GM10248 (cell line): ENCODE measurements at places on chromosomes 5 and 9.

- DNase-seq = no peak
Observed at GRCh38 chr9:105154723-105155191, 89.7 kb upstream of the SLC44A1 start.

DNA sequence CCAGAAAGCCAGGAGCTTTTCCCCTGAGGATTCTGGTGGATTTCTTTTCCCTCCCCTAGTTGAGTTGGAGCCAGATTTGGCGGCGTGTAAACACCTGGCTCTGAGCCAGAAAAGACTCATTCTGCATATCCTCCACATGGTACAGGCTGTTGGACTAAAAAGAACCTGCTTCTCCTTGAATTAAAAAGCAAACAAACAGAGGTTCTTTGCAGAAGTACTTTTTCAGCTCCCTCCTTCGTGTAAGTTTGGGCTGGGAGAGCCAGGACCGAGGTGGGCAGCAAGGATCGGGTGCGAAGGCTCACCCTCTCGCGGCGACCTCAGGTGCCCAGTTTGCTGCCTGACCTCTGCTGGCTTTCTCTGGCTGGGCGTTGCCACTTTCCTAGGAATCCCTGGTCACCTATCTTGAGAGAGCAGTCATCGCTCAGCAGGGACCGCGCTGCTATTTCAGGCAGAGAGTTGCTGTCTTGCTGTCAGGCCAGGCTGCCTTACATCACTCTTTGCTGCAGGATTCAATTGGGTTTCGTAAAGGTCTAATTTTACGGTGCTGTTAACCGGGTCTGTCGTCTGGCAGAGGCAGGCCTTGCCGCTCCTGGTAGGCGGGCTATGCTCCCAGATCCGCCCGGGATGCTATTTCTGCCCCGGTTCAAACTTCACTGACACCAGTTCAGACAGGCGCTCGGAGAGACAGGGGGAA, 3.2 kb downstream of the PAPPA start:
- DNase-seq = no peak

- DNase-seq = no peak
Observed at GRCh38 chr9:96115836-96116235, 186.1 kb downstream of the HSD17B3 start.

DNA sequence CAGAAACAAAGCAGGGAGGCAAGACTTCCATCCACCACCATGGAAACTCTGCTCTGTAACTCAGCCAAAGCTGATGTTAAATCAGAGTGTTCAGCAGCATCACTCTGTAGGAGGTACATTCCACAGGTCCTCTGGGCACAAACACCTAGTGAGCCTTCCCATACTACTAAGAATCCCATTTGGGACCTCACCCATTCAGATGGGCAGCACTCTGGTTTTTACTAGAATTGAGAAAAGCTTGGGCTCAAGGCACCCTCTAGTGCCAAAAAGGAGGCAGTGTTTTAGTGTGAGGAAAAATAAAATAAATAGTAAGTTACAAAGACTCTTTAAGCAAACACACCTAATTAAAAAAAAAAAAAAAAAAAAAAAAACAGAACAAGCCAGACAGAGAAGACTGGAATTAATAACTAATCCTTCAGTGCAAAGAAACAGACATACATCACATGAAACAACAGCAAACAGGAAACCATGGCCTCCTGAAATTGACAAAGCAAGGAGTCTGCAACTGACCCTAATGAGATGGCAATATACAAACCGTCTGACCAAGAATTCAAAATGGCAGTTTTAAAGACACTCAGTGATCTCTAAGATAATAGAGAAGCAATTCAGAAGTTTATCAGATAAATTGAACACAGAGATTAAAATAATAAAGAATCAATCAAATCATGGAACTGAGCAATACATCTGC, 159.5 kb downstream of the GNA14 start:
- no peak for DNase-seq

DNA sequence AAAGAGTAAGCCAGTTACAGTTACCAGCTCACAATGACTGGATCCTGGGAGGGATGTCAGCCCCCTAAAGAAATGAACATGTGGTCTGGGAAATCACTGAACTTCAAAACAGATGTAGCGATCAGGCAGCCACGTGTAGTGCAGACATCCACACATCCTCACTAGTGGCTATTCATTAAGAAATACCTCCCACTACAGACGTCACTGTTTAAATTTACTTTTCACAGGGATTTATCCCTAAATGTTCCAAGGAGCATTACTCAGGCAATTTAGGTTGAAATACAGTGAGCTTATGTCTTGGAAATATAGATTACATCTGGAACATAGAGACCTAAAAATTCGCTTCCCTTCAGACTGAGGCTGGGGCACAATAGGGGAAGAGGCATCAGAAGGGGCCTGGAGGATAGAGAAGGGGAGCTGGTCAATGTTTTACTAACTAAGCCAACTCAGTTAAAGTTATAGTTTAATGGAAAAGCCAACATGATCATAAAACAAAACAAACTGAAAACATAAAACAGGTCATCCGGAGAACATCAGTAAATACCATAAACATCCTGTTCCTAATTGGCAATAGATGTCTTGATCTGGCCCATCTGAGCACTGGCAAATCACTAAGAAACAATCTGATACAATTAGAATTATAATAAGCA, 92.3 kb downstream of the FANCC start:
- DNase-seq = no peak

DNA sequence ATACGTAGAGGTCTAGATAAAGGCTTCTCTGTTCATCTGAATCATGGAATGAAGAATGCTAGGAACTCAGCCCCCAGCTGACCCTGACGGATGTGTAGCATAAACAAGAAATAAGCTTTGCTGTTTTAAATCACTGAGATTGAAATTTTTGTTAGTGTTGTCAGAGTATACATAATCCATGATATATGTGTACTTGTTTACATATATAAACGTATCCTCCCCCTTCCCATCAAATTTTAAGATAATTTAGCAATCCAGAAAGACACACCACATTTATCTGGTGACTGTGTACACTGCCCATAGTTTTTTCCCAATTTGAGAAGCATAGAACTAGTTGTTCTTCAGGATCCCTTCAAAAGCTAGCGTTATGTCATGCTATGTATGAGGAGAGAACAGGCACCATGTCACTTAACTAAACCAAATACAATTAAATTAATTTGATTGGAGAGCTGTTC, 80.8 kb upstream of the OSMR start:
- no peak for DNase-seq

DNA sequence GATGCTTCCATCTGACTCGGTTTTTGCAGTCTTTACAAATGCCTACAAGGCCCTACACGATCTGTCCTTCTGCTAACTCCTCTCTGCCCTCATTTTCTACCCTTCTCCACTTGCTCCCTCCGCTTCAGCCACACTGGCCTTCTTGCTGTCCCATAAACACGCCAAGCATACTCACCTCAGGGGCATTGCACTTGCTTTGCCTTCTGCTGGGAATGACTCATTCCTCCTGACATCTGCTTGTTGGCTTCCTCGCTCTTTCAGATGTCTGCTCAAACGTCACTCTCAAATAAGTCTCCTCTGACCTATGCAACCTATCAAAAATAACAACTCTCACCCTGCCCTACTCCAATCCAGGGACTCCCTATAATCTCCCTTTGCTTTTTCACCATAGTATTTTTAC, 28.2 kb downstream of the CDC25C start:
- no peak for DNase-seq

GRCh38 chr9:16828340-16829281, 41.9 kb downstream of the BNC2 start:
- DNase-seq = no peak

- no peak for DNase-seq
Observed at GRCh38 chr5:133269691-133270090, 217.9 kb downstream of the HSPA4 start.

GRCh38 chr5:131142970-131143617, 22.0 kb downstream of the HINT1 start:
- no peak for DNase-seq

- no peak for DNase-seq
Observed at GRCh38 chr5:123012321-123012720, 24.2 kb downstream of the PPIC start.

- no peak for DNase-seq
Observed at GRCh38 chr9:125968714-125969374, 221.7 kb downstream of the PBX3 start.

DNA sequence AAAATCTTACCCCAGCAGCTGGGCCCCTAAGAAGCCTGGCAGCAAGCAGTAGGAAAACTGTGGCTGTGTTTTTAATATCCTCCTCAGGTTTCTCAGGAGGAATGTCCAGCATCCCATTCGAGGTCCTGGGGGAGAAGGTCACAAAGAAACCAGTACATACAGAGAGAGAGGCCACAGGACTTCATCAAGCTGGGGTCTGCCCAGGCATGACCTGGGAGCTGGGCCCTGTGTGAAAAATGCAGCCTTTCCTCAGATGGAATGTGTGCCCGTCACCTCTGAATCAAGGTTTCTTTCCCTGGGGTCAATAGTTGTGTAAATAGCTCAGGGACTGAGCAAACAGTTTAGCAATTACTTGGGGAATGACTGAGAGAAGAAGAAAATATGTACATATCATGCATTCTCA, 33.9 kb upstream of the RAD23B start:
- no peak for DNase-seq

GRCh38 chr5:19771174-19771835, 216.7 kb downstream of the CDH18 start:
- DNase-seq = no peak

DNA sequence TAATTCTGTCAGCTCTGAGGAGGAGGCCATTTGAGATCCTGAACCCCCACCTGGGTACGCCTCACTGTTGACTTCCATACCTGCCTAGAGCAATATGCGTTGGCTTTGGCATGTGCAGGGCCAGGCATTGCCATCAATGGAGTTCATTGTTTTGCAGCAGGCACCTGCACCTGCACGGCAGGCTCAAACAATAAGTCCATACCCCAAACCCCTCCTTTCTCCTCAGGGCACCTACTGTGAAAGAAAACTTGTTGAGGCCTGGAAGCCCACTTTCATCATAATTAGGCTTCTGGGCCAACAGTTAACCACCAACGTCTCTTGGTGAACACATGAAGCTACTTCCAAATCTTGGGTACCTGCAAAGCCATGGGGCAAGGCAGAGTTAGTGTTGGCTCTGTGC, 238.7 kb downstream of the NFIB start:
- no peak for DNase-seq

DNA sequence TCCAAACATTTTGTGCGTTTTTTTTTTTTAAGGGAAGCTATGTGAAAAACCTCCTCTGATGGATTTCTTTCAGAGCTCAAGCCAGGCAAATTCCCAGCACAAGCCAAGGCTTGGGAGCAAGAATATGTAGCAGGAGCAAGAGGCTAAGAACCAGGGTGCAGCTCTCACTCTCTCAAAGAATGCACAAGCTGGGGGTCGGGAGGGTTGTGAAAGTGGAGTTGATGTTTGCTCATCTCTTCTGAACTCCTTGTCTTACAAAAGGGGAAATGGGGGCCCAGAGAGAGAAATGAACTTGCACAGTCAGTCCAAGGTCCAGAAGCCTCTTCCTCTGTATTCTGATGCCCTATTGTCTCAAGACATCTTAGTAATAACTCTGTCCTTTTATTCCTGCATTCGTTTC, 7.7 kb upstream of the TRAF1 start:
- no peak for DNase-seq

GRCh38 chr5:43140286-43140685, 19.6 kb downstream of the ZNF131 start:
- no peak for DNase-seq

DNA sequence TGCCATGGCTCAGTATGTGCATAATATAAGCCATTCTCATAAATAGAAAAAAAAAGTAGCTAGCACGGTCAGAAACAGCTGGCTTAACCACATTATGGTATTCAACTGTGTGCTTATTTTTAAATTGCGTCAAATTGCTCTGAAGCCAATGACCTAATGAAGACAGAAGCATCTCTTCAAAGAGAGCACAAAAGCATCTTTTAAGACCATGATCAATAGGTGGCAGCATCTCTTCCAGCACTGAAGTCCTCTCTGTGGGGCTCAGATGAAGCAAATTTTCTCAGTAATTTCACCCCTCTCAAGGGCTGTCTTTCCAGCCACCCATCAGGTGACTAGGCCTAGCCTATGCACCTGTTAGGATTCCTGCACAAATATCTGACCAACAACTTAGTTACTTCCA, 251.4 kb downstream of the GLIS3 start:
- no peak for DNase-seq

DNA sequence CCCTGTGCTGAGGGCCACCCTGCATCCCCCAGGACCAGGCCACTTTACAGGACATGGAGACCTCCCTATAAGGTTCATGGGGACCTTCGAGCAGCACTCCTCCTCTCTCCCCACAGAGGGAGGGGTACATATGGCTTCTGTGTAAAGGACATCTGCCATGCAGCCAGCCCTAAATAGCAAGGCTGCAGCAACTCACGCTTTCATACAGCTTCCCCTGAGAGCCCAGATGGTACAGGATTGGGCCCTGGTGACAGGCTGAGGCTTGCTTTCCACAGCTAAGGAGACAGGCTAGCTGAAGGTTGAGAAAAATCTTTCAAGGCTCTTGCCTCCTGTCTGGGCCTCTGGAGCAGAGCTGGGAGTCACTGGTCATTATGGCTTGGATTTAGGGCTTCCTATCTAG, 147.0 kb upstream of the ZNF366 start:
- DNase-seq = no peak

- DNase-seq = no peak
Observed at GRCh38 chr9:69279084-69279731, 45.8 kb upstream of the ENTREP1 start.

GRCh38 chr9:17403539-17403938, 175.3 kb upstream of the SH3GL2 start:
- no peak for DNase-seq

DNA sequence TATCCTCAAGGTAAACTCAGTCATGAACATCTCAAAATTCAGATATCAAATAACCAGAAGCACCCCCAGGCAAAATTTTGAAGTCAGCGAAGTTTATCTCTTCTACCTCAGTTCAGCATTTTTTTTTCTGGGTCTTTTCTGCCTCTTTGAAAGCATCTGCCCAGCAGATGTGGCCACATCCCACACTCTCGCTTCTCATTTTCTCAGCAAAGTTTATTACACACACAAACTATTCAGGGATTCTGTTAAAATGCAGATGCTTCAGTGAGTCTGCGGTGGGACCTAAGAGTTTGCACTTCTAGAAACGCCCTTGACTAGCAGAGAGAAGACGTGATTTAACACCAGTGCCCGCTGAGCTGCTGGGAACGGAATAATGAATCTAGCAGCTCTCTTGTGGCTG, 19.3 kb downstream of the RASEF start:
- no peak for DNase-seq

DNA sequence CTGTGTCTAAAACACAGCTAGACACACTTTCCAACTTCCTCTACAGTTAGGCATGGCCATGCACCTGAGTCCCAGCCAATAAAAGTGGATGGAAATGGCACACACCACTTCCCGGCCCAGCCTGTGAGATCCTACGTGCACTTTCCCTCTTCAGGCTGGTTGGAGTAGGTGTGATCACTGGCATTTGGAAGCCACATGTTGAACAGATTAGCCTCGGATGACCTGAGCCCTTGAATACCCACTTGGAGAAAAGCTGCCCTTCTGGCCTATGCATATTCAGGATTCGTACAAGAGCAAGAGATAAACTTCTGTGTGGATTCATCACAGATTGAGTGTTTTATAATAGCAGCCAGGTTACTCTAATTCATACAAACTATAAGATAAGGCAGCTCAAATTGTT, 359.0 kb upstream of the SLC30A5 start:
- no peak for DNase-seq
